ENCODE measurements at places on chromosomes 2 and 18.

- DNase-seq: no peak
These were observed 84.6 kb downstream of the FAM210A start for GRCh38 chr18:13641551-13642439.

DNA sequence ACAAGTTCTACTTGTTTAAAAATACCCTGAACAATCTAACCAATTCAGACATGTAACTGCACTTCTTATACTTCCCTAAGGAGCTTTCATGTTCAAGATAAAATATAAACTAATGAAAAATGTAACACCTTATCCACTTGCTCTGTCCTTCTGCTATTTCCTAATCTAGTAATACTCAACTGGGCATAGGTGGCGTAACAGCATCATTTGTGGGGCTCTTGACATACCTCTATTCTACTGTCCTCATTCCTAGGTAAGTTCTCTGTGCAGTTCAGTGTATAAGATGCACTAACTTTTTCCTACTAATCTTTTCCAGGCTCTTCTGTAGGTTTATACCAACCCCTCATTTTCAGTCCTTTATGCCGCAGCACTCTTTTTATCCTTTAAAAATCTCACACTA, 36.7 kb downstream of the PRKD3 start:
- peak; percentile 36 for DNase-seq

DNA sequence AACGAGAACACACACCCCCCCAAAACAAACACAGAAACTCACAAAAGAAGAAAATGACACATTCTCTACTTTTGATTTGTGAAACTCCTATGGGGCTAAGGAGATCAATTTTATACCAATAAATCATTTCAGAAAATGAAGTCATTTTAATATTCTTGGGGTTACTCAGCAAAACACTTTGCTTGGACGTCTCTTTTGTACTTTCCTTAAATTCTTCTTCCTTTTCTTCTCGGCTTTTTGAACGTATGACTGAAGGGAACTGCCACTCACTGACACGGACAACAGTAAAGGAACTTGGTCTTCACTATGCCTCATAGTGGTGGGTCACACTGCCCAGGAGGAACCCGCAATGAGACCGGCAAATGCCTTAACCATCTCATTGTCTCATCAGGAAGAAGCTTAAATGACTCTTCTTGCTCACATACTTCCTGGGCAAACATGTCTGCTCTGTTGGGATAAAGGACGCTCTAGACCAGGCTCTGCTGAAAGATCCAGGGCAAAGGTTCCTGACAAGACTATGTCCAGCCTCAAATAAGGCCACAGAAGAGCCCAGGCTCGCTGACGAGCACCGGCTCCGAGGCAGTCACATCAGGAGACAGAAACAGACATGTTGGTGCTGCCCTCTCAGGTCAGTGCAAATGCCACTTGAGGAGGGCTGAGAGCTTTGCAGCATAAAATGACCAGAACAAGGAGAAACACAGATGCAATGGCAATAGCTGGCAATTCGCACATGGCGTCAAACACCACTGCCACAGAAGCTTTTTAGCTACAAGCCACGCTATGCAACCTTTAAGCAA, 205.5 kb downstream of the TGIF1 start:
- no peak for DNase-seq

DNA sequence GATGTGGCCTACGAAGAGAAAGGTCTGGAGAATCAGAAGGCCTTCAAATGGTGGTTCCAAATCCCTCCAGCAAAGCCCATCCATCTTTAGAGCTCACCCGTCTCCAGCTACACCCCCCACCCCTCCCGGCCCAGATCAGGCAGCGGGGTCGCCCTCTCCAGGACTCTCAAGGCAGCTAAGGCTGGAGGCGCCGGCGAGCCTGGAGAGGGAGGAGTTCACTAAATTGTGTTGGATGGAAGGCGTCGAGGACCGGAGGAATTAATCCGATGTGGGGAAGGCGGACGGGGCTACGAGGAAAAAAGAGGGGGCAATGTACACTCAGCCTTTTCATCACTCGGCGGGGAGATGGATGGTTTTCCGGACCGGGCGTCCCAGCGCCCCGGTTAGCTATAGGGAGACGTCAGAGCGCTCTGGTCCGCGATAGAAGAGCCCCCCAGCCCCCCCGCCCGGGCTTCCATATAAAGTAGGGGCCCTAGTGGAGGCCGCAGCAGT, at the start of gene GRP:
Gene GRP (plus strand): TSS at position 487 of the 492 bp plus-strand sequence. CDS start 108 bp downstream, outside the sequence.
- DNase-seq: peak; percentile 37

- peak; percentile 50 for DNase-seq
These were observed 38.4 kb downstream of the C1QL2 start for GRCh38 chr2:119119999-119120756.

GRCh38 chr2:70141212-70141901, 49.5 kb downstream of the C2orf42 start:
- DNase-seq: peak; percentile 77

DNA sequence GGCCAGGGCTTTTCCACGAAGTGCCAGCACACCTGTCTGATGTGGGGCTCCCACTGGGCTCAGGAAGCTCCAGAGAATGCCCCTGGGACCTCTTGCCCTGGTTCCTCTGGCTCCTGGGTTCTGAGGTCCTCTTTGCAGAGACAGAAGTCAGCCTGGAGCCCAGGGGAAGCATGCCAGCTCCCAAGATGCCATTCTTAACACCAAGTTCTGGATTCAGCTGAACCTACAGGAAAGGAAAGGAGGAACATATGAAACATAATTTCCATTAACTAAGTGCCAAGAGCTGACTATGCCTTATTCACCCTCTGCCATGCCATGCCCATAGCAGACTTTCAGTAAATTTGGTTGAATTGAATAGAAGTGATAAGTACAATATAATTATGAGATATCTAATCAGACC, 21.9 kb downstream of the FAM124B start:
- no peak for DNase-seq

DNA sequence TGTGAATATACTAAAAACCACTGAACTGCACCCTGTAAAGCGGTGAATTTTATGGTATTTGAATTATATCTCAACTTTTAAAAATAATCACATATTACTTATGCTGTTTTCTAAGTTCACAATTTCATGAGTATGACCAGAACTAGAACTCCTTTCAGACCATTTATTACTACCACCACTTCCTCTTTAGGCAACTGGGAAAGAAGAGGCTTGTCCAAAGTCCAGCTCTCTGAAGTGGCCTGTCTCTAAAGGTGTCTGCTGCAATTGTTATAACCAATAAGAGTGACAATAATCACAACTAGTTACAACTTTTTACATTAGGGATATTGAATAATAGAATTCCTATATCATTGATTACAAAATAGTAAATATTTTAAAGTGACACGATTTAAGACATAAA, 267.9 kb upstream of the PIK3C3 start:
- DNase-seq: no peak

DNA sequence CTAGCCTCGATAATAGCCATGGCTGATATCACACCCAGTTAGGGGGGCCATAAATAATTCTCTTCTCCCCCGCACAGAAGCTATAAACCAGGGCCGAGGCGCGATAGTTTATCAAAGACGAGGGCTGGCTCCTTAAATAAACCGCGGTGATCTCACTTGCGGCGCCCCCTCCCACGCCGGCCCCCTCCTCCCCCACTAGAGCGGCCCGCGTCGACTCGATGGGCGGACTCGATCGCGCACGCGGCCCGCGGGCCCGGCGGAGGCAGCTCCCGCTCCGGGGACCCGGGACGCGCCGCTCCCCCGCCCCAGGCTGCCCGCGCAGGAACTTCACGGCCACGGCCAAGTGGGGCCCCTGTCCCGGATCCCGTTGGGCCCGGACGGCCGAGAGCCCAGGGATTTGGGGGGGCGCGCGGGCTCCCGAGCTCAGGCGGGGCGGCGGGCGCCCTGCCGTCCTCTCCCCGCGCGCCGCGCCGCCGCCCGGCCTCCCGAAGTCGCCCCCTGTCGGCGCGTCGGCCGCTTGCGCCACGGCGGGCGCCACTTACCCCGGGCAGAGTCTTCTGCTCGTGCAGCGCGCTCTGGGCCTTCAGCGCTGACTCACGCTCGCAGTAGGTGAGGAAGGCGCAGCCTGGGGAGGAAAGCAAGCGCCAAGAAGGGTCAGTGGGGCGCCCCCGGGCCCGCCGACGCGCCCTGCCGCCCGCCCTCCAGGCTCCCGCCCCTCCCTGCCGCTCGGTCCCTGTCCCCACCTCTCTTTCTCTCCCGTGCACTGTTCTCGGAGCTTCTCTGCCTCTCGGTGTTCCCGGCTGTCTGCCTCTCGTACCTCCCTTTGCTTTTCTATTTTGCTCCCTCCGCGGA, 80.4 kb downstream of the CELF4 start:
- DNase-seq: no peak

DNA sequence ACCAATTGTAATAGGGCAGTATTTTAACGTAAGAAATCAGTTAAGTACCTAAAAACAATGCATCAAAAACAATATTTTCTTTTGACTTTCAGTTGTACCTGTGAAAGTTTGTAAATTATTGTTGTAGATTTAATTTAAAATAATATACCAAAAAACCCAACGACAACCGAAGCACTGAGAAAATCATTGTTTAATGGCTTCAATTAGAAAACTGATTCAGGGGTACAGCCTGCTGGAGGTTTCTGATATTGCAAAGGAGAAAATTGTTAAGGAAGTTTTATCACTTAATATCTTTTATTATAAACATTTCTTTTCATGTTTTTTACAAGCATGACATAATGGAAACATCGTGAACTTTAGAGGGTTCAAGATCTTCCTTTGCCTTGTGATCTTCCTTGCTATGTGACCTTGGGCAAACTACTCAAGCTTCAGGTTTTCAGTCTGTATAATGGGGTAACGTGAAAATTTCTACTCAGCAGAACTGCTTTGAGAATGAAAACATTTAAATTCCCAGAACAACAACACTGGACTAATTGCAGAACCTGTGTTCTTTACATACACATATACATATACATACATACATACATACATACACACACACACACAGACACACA, 76.3 kb upstream of the GLS start:
- no peak for DNase-seq

- DNase-seq: no peak
These were observed 122.0 kb upstream of the MGAT5 start for GRCh38 chr2:134131681-134132489.

DNA sequence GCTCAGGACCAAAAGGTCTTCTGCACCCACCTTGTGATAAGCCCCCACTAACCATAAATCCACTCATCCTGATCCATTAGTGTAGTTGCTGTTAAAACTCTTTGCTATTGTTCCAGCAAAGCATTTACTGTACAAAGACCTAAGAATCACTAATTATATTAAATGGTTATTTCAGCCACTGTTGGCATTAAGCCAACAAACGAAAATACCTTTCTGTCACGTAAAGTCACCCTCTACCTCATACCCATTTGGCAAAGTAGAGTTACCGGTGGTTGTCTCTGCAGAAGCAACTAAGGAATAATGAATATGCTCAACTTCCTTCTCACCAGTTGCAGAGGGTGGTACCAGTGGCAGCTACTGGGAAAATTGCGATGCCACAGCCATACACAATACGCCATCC, 224.5 kb downstream of the SP3 start:
- DNase-seq: peak; percentile 57

- DNase-seq: no peak
These were observed 9.0 kb downstream of the CDKL4 start for GRCh38 chr2:39234754-39235153.

DNA sequence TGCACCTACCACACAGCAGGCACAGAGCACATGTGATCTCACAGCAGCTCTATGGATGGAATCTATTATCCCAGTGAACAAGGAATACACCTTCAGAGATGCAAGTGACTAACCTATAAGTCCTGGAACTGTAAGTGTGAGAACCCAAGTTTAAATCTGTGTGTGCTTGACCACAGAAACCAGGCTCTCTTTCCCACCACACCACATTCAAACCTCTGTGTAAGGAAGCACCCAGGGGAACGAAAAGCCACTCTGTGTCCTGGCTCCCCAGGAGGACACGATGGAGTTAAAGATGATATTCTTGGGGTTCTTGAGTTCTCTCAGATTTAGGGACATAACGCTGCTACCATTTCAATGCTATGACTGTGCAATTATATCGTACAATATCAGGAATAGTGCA, 38.9 kb downstream of the TTR start:
- no peak for DNase-seq

GRCh38 chr2:62547854-62548253, 41.9 kb upstream of the TMEM17 start:
- no peak for DNase-seq

DNA sequence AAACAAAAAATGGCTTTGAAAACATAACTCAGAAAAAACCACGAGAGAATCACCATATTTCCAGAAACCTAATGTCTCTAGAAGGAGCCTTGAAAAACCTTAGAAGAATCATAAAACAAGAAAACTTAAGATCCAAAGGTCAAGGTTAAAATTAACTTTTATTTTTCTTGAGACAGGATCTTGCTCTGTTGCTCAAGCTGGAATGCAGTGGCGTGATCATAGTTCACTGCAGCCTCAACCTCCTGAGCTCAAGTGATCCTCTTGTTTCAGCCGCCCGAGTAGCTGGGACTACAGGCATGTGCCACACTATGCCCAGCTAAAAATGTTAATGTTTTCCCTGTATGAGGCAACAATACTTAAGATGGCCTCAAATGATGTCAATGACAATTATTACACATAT, 254.2 kb upstream of the SESTD1 start:
- no peak for DNase-seq

DNA sequence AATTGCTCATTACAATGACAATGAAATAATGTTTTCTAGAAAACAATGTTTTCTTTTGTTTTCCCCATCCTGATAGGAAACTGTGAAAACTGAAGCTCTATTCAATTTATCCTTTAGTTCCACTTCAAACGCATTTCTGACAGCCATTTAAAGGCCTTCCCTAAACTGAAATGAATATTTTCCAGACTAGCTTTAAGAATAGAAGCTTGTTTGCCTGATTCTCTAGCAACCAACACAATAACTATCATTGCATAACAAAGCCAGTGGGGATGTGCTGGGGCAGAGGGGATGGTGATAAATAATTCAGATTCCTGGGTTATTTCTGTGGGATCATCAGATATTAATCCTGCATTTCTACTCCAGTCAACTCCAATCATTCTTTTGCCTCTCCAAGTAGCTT, 427.1 kb downstream of the RND3 start:
- no peak for DNase-seq

DNA sequence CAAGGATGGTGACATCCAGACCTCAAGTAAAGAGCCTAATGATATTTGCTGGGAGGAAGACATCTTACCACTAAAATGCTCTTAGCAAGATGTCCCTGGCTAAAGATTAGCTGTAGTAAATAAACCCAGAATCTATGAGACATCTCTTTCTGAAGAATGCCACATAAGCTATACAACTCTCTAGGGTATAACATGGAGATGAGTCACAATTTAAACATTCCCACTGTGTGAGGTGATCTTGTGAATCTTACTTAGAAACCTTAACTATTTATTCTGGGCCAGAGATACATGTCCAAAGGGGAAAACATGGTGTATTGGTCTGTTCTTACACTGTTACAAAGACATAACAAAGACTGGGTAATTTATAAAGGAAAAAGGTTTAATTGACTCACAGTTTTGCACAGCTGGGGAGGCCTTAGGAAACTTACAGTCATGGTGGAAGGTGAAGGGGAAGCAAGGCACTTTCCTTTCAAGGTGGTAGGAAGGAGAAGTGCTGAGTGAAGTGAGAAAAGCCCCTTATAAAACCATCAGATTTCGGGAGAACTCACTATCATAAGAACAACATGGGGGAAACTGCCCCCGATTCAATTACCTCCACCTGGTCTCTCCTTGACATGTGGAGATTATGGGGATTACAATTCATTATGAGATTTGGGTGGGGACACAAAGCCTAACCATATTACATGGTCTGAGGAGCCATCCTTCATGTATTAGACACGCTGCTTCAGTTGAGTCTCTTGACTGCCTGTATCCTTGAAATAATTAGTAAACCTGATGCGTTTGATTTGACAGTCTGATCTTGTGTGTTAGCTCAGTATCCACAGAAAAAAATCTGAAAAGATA, 17.1 kb downstream of the KRCC1 start:
- DNase-seq: peak; percentile 99

GRCh38 chr2:98846041-98846440, 90.0 kb downstream of the CRACDL start:
- no peak for DNase-seq
